Effector CD4-positive, alpha-beta T cell (primary cell): ENCODE measurements at places on chromosomes 5 and 9.

GRCh38 chr9:16031486-16031885 is 478.6 kb downstream of the CCDC171 start:
- no peak for DNase-seq

- no peak for DNase-seq
These were observed 2348.7 kb upstream of the ACO1 start for GRCh38 chr9:30035761-30036160.

DNA sequence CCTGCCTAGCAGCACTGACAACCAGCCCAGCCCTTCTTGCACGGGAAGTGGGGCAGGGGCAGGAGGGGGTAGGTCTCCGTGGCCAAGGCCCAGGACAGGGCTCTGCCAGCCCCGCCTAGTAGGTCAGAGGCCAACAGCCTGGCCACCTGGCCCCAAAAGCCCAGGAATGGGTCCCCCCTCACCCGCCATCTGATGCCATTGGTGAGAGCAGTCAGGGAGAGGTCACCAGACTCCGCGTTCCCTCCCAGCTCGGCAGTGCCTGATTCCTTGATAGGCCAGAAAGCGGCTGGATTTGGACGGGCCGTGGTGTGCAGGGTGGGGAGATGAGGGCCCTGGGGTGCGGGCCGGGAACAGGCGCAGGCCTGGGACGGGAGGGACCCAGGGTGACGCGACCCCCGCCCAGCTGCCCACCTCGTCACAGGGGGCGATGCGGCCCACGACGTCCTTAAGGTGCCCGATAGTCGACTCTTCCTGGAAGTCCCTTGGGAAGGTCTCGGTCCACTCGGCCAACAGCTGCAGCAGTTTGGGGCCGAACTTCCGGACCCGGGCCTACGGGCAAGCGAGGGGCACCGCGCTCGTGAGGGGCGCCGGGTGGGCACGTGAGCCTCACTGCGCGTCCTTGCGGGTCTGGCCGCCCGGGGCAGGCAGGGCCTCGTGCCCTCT is 64.5 kb upstream of the RNF130 start:
- DNase-seq: no peak

- DNase-seq: no peak
These were observed 116.9 kb downstream of the DENND1A start for GRCh38 chr9:123812984-123813383.

GRCh38 chr5:66378407-66378806 is 217.8 kb upstream of the MAST4 start:
- DNase-seq: no peak

GRCh38 chr5:107680099-107680498 is 9.4 kb upstream of the EFNA5 start:
- no peak for DNase-seq

DNA sequence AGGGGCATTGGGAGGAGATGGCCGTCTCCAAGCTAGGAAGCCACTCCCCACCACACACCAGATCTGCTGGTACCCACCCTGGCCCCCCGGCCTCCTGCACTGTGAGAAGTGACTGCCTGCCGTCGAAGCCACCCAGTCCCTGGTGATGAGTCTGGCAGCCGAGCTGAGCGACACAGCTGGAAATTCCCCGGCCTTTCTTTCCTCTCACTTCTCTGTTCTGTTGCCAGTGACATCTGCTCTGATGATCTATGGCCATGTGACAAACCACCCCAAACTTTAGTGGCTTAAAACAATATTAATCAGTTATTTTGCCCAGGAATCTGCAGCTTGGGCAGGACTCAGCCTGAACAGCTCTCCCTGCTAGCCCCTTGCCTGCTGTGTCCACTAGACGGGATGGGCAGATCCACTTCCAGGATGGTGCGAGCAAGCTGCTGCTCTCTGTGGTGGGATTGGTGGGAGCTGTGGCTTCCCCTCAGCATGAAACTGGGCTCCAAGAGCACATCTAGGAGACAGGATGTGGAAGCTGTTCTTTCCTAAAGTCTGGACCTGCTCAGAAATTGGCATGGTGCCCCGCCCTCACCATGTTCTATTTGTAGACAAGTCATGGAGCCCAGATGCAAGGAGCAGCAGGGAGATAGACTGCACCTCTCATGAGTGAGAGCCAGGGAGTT is 211.2 kb downstream of the GADD45G start:
- DNase-seq: no peak

DNA sequence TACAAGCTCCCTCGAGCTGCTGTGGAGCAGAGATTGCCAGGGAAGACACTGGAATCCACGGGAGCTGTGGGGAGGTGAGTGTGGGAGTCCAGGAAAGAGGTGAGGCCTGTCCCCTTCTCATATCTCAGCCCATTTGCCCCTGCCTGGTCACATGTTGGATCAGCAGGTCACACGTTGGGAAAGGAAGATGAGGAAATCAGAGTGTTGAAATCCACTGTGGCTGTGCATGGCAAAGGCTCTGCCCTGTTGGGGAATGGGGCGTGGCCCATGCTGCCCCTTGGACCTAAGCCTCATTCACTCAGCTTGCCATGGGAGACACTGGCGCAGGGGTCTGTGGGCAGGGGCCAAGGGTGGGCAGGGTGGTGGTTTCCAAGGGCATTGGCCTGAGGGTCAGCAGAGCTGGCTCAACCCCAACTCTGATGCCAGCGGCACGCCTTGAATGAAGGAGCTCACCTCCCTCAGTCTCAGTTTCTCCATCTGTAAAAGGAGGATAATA is 85.4 kb upstream of the CPEB4 start:
- DNase-seq: no peak

GRCh38 chr9:89405826-89406225 is 87.5 kb downstream of the SECISBP2 start:
- DNase-seq: no peak

DNA sequence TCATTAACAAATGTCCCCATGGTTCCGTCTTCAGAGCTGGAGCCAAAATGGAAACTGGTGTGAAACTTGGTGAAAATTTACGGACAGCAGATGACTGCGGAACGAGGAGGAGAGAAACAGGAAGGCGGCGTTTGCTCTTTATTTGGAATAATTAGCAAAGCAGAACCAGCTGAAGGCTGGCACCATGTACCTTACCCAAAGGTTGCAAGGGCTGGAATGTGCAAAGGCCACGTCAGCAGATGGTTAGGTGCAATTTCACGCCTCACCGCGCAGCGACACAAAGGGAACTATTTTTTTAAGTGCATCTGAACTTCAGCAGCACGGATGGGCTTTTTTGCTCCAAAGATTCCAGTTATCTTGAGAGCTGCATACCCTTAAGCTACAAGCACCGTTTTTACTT is 127.4 kb downstream of the COL23A1 start:
- DNase-seq: no peak

- DNase-seq: no peak
These were observed 4.1 kb upstream of the TOMM5 start for GRCh38 chr9:37596504-37596903.

DNA sequence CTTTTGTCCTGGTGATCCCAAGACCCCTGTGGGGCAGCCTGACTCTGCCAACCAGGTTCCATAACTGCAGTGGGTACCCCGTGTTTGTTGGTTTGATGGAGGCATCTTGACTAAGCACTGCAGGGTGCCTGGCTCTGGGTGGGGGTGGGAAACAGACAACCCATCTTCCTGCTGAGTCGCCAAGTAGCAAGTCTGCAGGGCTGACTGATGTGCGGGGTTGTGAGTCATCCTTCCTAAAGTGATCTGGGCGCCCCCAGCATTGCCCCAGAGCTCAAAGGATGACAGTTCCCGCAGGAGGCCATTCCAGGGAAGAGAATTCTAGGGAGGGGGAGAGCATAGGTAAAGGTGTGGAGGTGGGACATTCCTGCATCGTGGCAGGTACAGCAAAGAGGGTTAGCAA is 23.5 kb downstream of the DAB2IP start:
- no peak for DNase-seq

- DNase-seq: no peak
These were observed 107.9 kb downstream of the DCP2 start for GRCh38 chr5:113084402-113085083.

DNA sequence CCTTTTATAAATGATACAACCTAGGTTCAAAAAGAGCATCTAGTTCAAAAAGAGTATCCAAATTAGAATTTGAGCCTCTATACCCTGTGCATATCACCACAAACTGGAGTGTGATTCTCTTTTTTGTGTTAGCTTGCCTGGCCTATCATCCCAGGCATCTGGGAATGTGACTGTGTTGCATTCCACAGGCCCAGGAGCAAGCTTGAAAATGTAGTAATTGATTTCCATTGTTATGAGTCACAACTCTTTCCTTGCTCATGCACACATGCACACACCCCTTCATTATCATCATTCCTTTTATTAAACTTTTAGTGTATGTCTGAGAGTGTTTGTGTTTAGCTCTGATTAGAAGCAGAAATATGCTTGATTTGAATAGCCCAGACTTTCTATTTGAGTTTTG is 75.2 kb downstream of the FCHO2 start:
- DNase-seq: no peak

- no peak for DNase-seq
These were observed 286.0 kb upstream of the DAP start for GRCh38 chr5:11047030-11047429.

GRCh38 chr9:114958844-114959235 is 28.4 kb upstream of the TNFSF8 start:
- DNase-seq: no peak

- no peak for DNase-seq
These were observed 26.7 kb downstream of the UNC5A start for GRCh38 chr5:176836811-176837706.

DNA sequence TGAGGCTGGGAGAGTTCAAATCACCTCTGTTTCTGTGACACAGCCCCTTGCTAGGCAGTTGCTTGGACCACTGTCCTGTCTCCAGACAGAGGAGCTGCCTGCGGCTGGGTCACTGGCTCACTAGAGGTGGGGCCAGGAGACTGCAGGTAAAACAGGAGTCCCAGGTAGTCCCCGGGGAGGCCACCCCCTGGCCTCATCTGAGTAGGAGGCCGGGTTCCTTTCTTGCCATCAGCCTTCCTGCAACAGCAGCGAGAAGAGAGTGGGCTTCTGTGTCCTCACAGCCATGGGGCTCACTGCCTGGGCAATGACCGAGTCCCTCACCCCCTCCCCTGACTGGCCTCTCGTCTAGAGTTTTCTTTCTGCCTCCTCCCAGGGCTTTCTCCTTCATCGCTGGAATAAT is 197.5 kb downstream of the CDK5RAP2 start:
- no peak for DNase-seq

GRCh38 chr9:90836411-90837080 is 34.9 kb downstream of the SYK start:
- DNase-seq: no peak

DNA sequence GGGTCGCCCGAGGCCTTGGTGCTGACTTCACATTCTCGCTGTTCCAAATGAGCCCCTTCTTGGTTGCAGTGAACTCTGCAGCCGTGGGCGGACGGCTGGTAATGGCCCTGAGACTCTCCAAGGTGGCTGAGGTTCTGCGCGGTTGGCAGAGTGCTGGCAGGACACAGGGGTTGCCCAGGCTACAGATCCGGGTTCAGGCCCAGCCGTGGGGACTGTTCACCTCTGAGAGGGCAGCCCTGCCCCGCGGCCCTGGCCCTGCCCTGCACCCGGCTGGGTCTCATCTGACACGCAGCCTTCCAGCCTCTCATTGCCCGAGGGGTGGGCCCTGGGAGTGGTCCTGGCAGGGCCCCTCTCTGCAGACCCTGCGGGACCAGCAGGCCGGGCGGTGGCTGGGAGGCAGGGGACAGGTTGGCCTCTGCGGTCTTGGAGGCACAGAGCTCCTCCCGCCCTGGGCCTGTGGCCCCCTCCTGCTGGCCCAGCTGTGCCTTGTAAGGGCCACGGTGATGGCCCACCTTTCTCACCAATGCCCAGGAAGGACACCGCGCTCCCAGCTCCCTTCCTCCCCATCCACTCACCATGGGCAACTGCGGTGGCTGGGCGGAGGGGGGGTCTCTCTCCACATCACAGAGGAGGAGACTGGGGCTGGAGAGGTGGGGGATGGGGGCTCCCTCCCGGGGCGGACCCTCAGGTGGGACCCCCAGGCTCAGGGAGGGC is 51.6 kb downstream of the AHRR start:
- no peak for DNase-seq

DNA sequence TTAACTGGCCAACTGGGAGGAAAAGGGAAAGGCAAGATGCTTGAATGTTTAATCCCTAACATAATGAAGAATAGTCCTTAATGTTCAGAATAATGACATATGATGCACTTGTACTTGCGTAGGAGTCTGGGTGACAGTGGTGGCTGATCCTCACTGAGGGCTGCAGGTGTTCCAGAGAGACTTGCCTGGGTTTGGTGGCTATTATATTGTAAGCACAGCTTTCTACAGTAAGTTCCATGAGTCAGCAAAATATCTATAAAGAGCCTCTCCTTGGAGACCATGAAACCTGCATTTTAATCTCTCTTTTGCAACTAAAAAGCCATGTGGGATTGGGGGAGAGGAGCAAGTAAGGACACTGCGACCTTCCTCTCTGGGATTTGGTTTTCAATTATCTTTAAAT is 1.9 kb upstream of the NPR2 start:
- DNase-seq: no peak

GRCh38 chr9:76896035-76896434 is 9.9 kb downstream of the PRUNE2 start:
- DNase-seq: no peak

DNA sequence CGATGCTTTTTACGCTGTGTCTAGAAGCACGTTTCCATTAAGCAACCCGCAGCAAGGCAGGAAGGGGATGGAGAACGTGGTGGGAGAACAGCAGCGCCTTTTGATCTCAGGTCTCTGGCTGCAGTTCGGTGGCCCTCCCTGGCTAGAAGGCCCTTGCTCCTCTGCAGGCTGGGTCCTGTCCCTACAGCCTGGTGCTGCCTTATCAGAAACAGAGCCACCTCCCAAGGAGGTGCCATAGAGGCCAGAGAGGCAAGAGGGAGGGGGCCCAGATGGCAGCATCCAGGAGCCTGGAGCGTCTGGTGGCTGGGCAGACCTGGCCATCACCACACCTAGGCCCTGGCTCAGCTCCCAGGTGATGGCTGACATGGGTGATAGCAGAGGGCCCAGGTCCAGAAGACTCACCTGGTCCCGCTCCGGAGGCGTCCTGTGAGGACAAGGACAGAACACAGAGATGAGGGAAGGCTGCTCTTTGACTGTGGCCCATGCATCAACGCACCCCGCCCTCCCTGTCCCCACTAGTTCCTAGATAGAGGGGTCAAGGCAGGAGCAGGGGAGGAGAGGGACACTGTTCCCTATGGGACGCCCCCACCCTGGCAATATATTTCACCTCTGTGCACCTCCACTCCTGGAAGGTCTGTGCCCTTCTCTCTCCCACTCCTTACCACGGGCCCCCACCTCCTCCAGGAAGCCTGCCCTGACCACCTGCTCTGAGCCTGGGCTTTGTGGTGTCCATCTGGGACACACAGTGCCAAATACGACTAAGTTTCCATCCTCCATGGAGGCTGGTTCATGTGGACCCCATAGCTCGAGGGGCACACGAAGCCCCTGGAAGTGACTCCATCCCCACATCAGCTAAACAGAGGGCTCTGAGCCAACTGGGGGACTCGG is 41.6 kb upstream of the SARDH start:
- DNase-seq: no peak
